ENCODE measurements at places on chromosomes 5 and 9.

DNA sequence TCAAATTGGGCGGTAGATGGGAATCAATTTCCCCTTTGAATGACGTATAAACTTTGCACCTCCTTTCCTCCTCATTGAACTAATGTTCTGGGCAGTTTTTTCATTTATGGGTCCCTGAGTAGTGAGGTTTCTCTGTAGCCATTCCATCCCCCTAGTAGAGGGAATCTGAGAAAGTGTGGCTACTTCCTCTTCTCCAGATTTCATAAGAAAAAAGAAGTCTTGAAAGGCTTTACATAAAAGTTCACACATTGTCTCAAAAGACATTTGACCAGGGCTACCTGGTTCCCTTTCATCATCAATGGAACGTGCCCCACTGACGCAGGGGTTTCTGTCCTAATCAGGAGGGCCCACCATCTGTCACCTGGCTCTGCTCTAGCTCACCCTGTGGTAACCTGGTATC, 57.3 kb downstream of the CTSL start:
- DNase-seq: no peak

GRCh38 chr9:69097064-69097463, 61.5 kb downstream of the FXN start:
- DNase-seq: no peak

GRCh38 chr9:113955076-113955752, 79.1 kb downstream of the ZNF618 start:
- peak; percentile 57 for DNase-seq

- no peak for DNase-seq
These were observed 15.3 kb downstream of the TGFBI start for GRCh38 chr5:136043968-136044610.

GRCh38 chr5:147140558-147140957, 94.3 kb upstream of the STK32A start:
- no peak for DNase-seq

- DNase-seq: no peak
These were observed 23.1 kb downstream of the PRELID2 start for GRCh38 chr5:145811834-145812625.

- DNase-seq: no peak
These were observed 14.8 kb downstream of the LVRN start for GRCh38 chr5:115977096-115977495.

- DNase-seq: peak; percentile 15
These were observed 36.1 kb downstream of the MRPL36 start for GRCh38 chr5:1763548-1763911.

GRCh38 chr9:127397646-127398274, 791 bp downstream of the SLC2A8 start:
- DNase-seq: no peak

- DNase-seq: no peak
These were observed 184.7 kb downstream of the MEF2C start for GRCh38 chr5:88698290-88698689.

- no peak for DNase-seq
These were observed at the start of gene TCF7 for GRCh38 chr5:134113902-134114875. Gene TCF7, plus strand, starts transcription at chr5:134114681. Its CDS starts 226 bp downstream, at chr5:134114907.

DNA sequence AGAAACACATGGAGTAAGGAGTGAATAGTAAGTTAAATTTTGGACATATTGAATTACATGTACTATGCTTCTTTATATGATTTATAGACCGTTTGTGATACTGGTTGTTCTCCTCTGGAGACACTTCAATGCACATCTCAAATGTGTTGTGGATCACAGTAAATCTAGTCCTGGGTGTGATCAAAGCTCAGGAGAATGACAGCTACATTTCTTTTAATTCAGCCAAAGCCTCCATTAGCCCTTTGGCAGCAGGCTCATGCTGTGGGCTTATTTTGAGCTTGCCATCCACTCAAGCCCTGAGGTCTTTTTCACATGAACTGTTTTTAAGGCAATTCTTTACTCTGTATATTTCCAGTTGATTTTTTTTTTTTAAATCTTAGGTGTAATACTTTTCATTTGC, 34.6 kb upstream of the ACTBL2 start:
- DNase-seq: no peak

DNA sequence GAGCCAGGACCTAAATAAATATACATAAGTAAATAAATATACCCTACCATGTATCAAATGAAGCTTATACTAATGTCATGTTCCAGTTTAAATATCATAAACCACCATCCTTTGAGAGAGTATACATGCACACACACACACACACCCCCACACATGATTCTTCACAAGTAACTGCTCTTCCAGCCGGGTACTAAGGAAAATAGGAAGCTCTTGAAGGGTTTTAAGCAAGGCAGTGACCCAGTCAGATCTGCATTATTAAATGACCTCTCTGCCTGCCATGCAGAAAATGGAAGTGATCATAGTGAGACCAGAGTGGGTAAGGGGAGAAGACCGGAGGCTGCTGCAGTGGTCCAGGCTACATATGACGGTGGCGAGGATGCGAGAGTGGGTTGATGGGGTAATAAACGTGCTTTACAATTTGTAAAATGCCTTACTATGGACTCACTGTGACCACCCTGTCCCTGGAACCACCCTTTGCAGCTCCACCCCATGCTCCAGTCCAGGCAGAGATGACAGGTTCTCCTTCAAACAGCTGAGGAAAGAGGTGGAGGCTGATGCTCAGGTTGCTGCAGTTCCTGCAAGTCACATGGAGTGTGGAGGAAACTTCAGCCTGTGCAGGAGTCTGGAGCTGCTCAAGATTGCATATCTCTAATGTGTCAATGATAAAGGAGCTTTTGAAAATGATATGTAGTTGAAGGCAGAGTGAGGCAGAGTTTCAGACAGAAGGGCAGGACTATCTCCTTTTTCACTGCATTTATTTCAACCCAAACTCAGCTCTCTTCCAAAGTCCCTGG, 38.8 kb upstream of the NDFIP1 start:
- DNase-seq: no peak

DNA sequence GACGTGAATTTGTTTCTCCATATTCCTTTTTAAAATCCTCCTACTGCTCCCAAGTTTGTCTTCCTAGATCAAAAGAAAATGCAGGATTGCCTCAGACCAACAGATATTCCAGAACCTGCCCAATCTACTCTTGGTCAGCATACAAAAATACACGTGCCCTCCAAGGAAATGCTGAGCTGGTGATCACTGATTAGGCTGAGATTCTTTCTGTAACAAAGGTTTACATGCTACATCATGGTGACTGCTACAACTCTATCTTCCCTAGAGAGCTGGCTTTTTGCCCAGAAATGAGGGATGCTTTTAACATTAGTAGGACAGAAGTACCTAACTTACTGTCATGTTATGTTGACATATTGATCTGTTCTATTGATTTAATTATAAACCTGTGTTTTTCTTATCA, 35.5 kb downstream of the OR2Y1 start:
- no peak for DNase-seq

- no peak for DNase-seq
These were observed 149.5 kb downstream of the ADAMTSL1 start for GRCh38 chr9:18623221-18624079.

GRCh38 chr5:22076586-22076985, 776.6 kb downstream of the CDH12 start:
- no peak for DNase-seq

GRCh38 chr9:89638893-89639292, 34.1 kb downstream of the GADD45G start:
- DNase-seq: no peak

DNA sequence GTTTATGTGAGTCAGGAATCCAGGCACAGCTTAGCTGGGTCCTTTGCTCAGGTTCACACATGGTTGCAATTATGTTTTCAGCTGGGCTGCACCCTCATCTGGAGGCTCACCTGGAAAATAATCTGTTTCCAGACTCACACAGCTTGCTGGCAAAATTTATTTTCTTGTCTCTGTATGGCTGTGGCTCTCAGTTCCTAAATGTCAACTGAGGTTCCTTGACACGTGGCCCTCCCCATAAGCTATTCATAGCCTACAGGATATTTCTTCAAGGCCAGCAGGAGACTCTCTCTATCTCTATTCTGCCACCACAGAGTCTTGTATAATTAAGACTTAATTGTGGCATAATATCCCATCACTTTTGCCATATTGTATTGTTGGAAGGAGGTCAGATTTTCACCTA, 732.0 kb downstream of the CDH18 start:
- no peak for DNase-seq

DNA sequence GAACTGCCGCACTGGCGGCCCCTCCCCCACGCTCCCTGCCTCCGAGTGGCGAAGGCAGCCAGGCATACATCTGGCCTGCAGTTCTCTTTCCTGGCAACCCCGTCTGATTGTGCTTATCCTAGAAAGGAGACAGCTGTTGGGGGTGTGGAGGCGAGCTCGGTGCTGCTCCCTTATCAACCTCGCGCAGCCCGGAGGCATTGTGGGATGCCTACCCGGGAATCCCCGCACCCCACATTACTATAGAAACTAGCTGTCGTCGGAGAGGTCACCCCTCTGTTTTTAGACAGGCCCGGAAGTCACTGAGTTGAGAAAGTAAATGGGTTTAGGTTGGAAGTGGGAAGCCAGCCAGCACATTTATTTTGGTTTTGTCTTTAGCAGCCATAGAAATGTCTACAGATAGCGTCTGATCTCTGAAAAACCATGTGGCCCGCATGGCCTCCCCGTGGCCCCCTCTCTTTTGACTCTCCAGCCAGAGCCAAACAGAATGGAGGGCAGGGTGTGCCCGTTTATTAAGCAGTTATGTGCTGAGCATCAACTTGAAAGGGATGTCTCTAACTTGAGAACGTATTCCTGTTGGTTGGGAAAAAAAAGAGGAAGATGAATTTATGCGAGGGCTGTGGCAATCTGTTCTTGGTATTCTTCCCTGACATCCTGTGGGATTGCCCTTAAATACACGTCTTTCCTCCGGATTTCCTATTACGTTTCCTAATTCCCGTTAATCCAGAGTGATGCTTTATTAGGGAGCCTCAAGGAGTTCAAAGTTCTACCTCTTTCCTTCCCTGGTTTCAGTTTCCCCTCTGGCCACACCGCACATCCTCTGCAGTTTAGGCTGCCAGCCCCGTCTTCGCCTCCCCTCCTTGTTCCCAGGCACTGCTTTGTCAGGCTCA, 3.9 kb downstream of the STC2 start:
- no peak for DNase-seq

DNA sequence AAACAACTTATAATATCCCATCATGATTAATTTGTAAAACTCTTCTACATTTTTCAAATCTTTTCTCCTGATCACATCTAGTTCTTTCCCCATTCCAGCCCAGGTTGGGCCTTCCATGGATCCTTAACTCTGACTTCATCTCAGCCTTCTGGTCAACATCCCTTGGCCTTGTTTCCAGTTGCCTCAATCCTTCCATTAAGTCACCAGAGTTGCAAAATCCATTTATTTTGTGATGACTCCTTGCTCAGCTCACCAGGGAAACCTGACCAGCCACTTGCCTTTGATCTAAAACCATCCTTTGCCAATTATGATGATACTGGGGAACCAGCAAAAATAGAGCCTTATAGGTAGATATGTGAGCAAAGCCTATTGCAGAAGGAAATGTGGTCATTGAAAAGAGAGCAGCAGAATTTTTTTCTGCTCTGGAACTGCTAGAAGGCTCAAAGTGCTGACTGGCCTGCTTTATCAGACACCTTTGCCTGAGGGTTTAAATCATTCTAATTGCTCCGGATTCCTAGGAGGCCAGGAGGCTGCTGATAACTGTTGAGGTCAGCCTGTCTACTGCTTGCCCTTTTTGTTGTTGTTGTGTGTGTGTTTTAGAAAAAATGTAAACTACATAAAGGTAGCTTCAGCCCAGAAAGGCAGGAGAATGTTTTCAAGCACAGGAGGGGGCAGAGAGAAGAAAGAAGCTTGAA, 512.2 kb upstream of the GRIA1 start:
- no peak for DNase-seq

DNA sequence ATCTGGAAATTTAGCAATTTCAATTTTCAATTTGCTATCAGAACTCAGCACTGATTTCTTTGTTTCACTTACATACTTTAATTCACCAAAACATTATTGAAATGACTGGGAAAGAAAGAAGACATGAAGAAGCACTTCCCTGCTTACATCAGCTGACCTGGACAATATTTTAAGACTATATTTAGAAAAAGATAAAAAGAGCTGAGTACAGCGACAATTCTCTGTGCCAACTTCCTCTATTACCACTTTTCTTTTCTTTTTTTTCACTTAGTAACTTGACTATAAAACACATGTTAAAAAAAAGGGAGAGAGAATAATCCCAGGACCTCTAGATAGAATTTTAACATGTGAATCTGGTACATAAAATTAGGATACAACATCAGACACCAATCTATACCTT, 35.6 kb downstream of the MEF2C start:
- no peak for DNase-seq

- DNase-seq: no peak
These were observed 185.8 kb downstream of the CD180 start for GRCh38 chr5:67010684-67011409.

DNA sequence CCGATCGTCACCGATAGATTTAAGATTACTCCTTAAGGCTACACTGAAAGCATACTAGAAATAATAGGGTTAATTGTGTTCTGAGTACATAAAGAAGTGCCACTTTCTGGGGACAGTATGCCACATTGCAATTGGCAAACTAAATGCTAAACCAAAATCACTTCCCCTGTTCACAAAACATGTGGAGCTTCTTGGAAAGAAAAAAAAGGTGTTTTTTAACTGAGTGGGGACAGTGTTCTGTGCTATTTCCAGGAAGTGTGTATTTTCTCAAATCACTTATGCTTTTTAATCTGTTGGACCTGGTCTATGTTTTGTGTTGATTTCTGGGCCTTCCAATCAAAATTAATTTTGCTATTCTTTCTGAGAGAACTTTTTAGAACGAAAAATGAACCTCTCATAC, 149.3 kb upstream of the MPDZ start:
- DNase-seq: no peak

GRCh38 chr9:123943671-123944070, 13.7 kb upstream of the DENND1A start:
- no peak for DNase-seq

DNA sequence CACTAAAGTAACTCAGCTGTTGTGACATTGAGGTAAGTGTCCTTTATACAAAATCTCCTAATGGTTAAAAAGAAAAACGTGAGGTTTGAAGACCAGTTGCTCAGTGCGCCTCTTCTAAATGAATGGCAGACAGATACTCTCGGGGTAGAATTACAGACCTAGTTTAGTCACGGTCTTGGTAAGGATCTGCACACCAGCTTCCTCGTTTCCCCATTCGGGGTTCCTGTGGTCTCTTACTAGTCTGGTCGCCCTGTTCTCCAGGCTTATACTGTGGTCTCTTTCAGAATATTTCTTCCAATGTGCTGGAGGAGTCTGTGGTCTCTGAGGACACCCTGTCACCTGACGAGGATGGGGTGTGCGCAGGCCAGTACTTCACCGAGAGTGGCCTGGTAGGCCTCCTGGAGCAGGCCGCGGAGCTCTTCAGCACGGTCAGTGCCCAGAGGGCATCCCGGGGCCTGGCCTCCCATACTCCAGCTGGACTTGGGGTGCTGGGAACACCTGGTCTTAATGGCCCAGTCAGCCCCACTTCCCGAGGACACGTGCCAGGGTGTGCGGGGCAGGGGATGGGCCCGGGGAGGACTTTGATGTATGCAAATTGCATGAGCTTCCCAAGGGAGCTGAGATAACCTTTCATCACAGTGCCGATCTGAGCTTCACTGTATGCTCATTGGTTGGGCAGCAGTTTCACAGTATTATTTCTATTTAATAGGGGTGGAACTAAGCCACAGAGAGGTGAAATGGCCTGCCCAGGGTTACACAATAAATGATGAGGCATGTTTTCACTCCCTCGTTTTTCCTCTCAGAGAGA, 224.5 kb downstream of the DOCK8 start:
- peak; percentile 31 for DNase-seq
